Urinary bladder (tissue), 4 donors: ENCODE measurements at places on chromosomes 4 and X.

- no peak for DNase-seq
Measured at GRCh38 chr4:176833400-176834175, 40.9 kb upstream of the VEGFC start.

DNA sequence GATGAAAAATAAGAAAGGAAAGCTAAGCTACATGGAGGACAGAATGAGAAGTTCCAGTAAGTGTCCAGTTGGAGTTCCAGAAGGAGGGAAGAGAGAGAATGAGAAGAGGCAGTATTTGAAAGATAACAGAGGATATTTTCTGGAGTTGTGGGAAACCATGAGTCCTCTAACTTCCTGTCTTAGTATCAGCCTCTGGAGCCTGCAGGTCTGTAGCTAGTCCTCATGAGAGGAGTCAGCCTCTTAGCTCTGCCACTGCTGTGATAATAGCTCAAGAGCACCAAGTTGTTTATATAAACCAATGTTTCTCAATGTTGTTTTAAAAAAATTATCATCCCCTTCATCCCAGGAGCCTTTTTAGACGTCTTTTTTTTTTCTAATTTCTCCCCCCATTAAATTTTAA lies 2.4 kb upstream of the PLAC1 start:
- no peak for DNase-seq

DNA sequence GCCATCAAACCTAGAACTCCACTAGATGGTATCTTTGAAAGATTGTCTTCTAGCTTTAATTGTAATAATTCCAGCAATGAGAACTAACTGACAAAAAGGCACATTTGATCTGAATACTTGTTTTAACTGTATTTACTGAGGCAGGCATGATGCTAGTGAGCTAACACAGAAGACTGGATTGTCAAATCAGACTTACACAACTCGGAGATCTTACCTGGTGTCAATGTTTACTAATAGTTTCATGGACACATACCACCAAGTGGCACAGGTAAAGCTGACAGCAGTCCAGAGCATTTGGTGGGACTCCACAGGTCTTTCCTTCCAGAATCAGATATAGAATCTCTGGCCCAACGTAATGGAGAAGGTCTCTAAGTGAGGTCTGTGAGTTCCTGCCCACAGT lies 229.9 kb upstream of the BOD1L1 start:
- DNase-seq: no peak

- no peak for DNase-seq
Measured at GRCh38 chrX:51825436-51825835, 68.0 kb upstream of the MAGED1 start.
